Left lung (tissue), 14 donors: ENCODE measurements at places on chromosomes 7 and 10. TPM values are rescaled to one million over a fixed set of nuclear protein-coding genes. Genes with fewer than 3 reads are reported as not detected.

The ESYT2 gene
- polyA plus RNA-seq, result 38.3 TPM

The NFE2L3 gene
- 20.6 TPM for polyA plus RNA-seq

The FAM25C gene
- not detected for polyA plus RNA-seq

The GIMAP2 gene
- polyA plus RNA-seq, result 15.8 TPM

The MLXIPL gene
- 2.0 TPM for polyA plus RNA-seq

The CADPS2 gene
- polyA plus RNA-seq, result 83.4 TPM

The PRLHR gene
- polyA plus RNA-seq, result 0.03 TPM

The NPTX2 gene
- polyA plus RNA-seq, result 0.23 TPM

The TAS2R4 gene
- 4.6 TPM for polyA plus RNA-seq
